ENCODE measurements at places on chromosomes 5 and 9. TPM values are rescaled to one million over a fixed set of nuclear protein-coding genes. Genes with fewer than 3 reads are reported as not detected.

The OGN gene
- not detected for total RNA-seq

The FOXD4L6 gene
- not detected for total RNA-seq

The HBEGF gene
- 10.1 TPM for total RNA-seq

The PLPP7 gene
- 92.3 TPM for total RNA-seq

The AIF1L gene
- total RNA-seq, result 75.4 TPM

The HSD17B3 gene
- total RNA-seq, result not detected

The OR2V1 gene
- total RNA-seq, result not detected

The SPINK7 gene
- total RNA-seq, result not detected

The ECM2 gene
- 11.2 TPM for total RNA-seq

The CAMLG gene
- 22.6 TPM for total RNA-seq

The MARVELD2 gene
- not detected for total RNA-seq

The SGCD gene
- 104 TPM for total RNA-seq

The FAM153A gene
- total RNA-seq, result 0.19 TPM

The SLC4A9 gene
- total RNA-seq, result not detected

The S1PR3 gene
- 1.3 TPM for total RNA-seq

The LHX2 gene
- not detected for total RNA-seq

The BAAT gene
- 0.37 TPM for total RNA-seq

The SPOCK1 gene
- 9.7 TPM for total RNA-seq

The SERF1A gene
- total RNA-seq, result 11.0 TPM

The TMEM252 gene
- not detected for total RNA-seq

The RAD50 gene
- 25.9 TPM for total RNA-seq

The FAM200C gene
- total RNA-seq, result 7.8 TPM

The STPG3 gene
- not detected for total RNA-seq

The IL4 gene
- not detected for total RNA-seq
